ENCODE measurements at places on chromosomes 5 and 9.

DNA sequence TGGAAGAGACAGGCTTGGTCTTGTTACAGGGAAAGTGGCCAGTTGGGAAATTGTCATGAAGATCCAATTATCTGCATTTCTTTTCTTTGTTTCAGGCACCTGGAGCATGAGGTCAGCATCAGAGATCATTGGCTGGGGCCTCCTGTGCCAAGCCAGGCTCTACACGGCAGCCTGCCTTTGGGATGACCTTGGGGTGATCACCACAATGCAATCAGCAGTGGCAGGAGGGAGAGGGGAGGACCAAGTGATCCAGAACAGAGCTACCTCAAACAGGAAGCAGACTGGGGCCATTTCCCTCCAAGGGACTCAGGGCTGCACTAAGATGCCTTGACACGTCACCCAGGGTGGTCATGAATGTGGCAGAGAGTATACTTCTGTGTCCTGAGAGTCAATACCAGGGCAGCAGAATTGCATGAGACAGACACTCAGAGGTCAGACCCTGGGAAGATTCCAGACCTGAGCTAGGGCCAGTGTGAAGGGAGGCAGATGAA, 8.9 kb downstream of the SMIM23 start:
- no peak for DNase-seq

- no peak for DNase-seq
Observed at GRCh38 chr5:170635706-170636105, 131.9 kb downstream of the KCNIP1 start.

GRCh38 chr5:117299936-117300328, 725.3 kb upstream of the SEMA6A start:
- no peak for DNase-seq

DNA sequence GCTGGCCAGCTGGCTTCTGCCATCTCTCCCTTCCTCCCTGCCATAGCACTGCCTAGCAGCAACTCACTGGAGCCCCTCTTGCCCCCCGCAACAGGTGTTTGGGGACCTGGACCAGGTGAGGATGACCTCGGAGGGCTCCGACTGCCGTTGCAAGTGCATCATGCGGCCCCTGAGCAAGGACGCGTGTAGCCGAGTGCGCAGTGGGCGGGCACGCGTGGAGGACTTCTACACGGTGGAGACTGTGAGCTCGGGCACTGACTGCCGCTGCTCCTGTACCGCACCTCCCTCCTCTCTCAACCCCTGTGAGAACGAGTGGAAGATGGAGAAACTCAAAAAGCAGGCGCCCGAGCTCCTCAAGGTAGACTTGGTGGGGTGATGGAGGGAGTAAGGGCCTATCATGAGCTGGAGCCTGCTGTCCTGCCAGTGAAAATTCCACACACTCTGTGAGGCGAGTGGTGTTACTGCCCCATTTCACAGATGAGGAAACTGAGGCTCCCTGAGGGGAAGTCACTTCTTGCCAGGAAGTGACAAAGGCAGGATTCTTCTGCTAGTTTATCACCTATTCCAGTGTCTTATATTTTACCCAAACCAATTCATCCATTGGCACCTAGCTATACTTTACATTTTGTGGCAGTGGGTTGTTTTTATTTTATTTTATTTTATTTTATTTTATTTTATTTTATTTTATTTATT, 10.1 kb downstream of the OLFML2A start:
- DNase-seq = no peak

DNA sequence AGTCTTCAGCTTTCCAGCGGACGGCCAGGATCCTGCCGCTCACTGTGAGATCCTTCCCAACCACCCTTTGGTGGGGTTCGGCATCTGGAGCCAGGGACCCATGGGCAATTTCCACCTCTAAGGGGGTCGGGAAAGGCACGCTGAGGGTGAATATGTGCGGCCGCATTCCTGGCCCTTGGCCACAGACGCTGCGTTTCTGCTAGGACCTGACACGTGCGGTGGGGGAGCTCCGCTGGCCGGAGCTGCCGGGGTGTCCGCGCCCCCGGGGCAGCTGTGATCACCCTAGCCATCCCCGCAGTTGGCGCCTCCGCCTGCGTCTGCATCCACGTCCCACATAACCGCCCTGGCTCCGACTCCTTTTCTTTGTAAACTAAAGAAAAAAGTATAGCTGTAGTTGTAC, 5.3 kb upstream of the DNAJA1 start:
- no peak for DNase-seq

DNA sequence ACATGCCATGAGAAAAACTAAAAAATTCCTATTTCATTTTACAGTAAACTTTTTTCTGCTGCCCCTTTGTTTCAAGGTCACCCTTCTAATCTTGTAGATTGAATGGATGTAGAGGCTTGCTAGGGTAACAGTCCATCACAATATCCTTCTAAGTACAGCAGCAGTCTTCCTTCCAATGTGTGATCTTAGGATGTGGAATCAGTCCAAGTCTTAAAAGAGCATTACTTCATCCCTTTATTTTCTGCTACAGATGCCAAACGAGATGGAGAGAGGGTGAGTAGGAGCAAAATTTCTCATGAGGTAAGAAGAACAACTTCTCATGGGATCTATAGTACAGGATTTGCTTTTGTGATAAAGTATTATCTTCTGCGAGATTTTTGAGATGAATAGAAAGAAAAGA, 704 bp upstream of the IL33 start:
- no peak for DNase-seq

DNA sequence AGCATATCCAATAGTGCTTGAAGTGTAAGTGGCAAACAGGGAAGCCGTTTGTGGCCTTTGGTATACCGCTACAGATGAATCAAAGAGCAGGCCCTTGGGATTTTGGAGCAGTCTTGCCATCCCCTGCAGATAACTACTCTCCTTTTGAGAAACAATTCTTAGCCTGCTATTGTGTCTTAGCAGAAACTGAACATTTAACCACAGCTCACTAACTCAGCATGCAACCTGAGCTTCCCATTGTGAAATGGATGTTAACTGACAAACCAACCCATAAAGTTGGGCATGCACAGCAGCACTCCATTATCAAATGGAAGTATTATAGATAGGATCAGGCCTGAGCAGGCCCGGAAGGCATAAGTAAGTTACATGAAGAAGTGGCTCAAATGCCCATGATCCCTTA, 315.3 kb upstream of the PTGER4 start:
- no peak for DNase-seq

DNA sequence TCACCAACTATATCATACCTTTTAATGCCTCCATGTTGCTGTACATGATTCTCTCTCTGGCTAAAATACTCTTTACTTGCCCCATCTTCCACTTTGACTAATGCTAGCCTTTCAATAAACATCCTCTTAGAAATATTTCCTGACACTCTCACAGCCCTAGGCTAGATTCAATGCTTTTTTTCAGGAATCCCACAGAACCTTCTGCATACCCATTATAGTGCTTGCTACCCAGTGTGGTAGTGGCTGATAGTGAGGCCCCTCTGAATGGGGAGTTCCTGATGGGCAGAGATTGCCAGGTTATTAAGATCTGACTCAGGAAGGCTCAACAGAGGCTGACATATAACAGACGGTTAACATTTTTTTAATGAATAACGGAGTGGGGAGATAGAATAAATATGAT, 11.6 kb downstream of the SSBP2 start:
- DNase-seq = no peak

GRCh38 chr9:130937146-130938076, 1.6 kb downstream of the FIBCD1 start:
- DNase-seq = no peak

DNA sequence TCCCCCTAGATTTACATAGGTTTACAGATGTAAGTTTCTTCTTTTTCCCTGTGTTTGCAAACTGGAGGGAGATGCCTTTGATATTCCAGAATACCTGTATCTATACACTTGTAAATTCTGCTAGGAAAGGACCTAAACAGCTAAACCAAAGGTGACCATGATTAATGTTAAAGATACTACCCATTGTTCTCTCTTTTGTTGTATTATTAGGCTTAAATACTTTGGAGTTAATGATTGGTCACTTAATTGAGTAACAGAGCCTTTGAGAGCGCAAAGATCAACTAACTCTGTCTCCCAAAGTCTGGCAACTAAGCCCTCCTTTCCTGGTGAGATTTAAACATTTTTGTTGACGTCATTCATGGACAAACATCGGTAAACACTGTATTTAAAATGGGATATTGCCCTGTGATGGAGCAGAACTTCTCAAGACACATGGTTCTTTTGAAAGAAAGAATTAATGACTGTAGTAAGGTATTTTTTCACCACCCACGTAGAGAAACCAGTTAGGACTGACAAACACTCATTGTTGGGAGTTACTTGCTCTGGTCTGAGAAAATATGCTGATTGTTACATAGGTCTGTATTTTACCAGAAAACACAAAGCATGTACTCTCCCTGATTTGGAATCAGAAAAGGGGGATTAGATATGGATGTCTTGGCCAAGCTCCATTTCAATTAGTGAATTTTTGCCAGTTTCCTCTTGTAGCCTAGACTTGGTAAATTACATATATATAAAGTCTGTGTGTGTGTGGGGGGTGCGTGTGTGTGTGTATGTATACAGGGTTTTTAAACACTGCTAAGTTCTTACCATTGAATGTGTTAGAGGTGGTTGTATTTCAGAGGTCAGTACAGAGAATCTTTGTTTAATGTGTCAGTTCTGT, 4.6 kb downstream of the VCAN start:
- DNase-seq = no peak

DNA sequence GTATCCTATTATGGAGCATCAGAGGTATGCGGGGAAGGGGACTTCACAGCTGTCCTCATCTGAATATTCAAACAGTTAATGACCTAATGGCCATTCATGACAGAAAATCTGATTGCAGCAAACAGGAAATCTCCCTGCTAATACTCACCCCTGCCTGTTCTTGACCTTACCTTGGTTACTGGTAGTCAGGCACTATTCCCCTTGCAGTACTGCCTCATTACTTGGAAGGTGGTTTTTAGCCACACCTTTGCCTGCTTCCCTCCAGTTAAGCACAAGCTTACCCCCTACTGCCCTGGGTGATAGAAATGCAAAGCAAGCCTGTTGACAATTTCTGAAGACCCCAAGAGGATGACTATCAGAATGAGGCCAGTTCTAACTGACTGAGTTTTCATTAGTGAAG, 332.4 kb downstream of the NTRK2 start:
- no peak for DNase-seq

- no peak for DNase-seq
Observed at GRCh38 chr9:118455259-118455658, 751.1 kb downstream of the TLR4 start.

DNA sequence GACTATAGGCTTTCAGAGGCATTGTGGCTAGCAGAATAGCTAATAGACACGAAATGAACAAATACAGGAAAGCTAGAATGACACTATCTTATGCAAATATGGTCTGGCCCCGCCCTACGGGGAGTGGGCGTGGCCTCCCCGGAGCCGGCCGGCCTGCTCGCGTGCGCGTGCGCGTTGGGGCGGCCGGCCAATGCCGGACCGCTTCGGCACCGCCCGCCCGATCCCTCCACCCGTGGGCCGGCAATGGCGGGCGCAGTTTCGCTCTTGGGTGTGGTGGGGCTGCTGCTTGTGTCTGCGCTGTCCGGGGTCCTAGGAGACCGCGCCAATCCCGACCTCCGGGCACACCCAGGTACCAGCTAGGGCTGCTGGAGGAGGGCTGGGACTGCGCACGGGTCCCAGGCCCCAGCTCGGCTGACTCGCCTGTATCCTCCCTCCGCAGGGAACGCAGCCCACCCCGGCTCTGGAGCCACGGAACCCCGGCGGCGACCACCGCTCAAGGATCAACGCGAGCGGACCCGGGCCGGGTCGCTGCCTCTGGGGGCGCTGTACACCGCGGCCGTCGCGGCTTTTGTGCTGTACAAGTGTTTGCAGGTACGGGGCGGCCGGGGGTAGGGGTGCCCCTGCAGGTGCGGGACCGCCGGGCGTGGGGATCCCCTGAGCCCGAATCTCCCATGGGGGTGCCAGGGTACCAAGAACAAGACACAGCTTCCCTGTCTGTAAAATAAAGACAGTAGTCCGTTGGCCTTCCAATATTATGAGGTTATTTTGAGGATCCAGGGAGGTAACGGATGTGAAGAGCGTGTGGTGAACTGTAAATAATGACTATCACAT, at the start of gene CCDC107:
Gene CCDC107 (plus strand): TSS at position 156 of the 831 bp plus-strand sequence. CDS start 88 bp downstream, at position 244.
- peak; percentile 90 for DNase-seq

DNA sequence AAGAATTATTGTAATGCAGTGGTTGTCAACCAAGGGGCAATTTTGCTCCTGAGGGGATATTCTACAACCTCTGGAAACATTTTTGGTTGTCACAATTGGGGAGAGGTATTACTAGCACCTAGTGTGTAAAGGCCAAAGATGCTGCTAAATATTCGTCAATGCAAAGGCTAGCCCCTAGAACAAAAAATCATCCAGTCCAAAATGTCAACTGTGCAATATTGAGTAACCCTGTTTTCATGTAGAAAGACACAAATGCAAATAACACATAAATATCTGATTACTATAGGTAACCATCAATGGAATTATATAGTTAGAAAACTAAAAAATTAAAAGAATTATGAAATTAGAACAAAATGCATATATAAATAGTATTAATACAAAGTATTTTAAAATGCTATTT, 26.1 kb downstream of the RNF145 start:
- DNase-seq = no peak

GRCh38 chr5:110053205-110053604, 363.5 kb downstream of the MAN2A1 start:
- DNase-seq = no peak

- DNase-seq = no peak
Observed at GRCh38 chr5:43367453-43367852, 44.7 kb downstream of the CCL28 start.

DNA sequence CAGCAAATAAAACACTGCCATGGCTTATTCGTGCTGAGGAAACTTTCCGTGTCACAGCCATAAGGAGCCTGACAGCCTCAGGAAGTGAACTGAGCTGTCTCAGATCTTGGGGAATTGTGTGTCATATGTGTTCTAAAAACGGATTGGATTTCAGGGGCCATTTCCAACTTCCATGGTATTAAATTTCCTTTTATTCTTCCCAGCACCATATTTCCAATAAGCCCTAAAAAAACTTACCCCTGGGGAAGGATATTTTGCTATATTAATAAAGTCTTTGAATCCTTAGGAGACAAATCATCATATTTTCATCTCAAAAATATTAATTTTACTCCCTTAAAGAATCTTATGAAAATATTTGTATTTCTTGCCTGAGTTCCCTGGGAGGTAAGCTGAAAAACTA, 93.9 kb downstream of the LHFPL2 start:
- no peak for DNase-seq

DNA sequence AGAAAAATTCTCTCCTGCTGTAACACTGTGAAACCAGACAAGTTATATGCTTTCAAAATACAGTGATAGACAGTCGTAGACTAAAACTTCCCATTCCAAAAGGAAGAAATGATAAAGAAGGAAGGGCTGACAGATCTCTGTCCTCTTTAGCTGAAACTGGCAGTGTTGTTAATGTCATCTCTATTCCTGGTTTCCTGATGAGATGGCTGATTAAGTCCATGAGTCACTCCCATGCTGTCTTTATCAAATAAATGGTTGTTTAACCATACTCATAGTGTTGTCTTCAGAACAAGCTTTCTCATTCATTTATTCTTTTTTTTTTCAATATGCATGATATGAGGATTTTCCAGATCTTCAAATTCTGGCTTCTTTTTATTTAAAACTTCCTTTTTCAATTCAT, 952.2 kb upstream of the WWC1 start:
- no peak for DNase-seq

GRCh38 chr5:126403876-126404275, 19.3 kb upstream of the GRAMD2B start:
- DNase-seq = no peak

Data from activated CD4-positive, alpha-beta T cell treated with anti-CD3 and anti-CD28 coated beads, Interleukin-10, Interleukin-2, amounts not matched to agents 100 ng/mL and 50 ng/mL, durations not matched to agents 16 hours and 8 hours (primary cell).